Stimulated activated CD4-positive, alpha-beta T cell treated with anti-CD3 and anti-CD28 coated beads, Interleukin-1b, Interleukin-23, amount 100 ng/mL, for 24 hours (primary cell): ENCODE measurements at places on chromosomes 11 and 22.

DNA sequence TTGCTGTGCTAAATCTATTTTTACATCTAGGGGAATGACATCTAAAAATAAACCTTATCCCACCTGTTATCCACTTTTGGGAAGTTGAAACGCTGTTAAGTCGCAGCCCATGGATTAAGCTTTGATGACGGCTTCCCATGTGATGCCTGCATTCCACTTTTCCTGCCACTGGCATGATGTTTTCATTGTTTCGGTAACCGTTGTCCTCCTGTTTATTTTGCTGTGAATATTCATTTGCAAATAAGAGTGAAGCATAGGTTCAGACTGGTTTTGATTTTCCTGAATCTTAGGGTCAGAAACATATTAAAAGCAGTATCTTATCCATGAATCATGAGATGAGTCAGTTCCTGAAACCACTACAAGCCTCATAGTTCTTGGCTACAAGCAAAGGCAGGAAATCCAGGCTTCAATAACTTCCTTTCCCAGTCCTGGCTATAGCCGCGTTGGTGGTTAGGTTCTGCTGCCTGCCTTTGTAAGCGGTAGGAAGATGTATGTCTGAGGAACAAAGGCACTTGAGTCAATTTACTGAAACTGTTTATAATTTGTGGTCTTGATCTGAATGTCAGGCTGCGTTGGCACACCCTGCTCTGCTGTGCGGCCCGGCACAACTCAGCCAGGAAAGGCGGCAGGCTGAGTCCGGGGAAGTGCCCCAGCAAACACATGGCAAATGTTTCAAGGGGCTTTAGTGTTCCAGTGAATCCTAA is 19.4 kb downstream of the TEAD1 start:
- no peak for DNase-seq

GRCh38 chr11:116192509-116193210 is 580.1 kb downstream of the BUD13 start:
- DNase-seq, result no peak

DNA sequence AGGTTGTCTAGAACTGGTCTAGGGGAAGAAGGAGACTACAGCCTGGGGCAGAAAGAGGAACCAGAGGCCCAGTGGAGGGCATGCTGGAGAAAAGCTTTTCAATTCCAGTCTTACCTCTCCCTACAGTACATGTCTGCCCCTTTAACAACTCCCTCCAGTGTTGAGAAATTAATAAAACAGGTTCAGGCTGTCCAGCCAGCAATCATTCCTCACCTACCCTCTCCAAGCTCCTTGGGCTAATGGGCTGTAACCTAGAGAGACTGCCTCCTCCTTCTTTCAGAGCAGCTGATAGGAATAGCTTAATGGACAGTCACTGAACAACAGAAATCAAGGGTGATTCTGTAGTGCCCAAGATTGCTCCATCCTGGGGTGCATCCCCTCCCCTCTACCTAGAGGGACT is 8.8 kb downstream of the SLC35F2 start:
- DNase-seq, result no peak

DNA sequence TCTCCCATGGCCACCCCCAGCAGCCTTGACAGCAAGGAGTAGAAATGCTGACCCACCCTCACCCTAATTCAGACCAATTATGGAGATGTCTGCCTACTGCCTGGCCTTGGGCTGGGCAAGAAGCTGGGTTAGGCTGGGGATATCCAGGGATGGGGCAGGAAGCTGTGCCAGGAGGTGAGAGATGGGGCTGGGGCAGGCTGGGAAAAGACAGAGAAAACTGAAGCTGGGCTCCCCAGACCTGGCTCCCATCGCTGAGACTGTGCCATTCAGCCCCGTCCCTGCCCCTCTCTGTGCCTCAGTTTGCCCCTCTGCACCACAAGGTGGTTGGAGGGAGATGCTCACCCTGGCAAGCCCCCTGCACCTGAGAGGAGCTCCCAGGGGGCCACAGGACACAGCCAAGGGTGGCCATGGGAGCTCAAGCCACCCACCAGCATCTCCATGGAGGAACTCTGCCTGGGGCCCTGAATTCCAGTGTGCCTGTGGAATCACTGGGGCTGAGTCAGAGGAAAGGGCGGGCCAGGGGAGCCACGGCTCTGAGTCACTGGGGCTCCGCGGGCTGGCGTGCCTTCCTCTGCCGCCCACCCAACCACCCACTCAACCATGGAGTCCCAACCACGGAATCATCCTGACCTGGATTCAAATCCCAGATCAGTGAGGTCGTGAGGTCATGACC is 6.0 kb upstream of the CARD10 start:
- no peak for DNase-seq

DNA sequence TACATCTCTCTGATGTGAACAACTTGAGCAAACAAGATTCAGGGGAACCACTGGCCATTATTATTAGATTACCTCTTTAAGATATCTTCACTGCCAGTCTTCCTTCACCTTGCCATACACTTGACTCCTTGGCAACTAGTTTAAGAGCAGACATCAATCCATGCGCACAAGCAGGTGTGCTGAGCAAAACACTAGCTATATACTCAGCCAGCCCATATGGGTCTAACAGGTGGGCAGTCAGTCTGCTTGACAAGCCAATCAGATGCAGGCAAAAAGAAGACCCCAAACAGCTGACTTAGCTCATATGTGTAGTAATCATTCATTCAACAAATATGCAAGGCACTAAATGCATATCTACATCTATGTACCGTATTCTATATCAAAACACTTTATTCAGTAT is 101.2 kb downstream of the SIK3 start:
- no peak for DNase-seq

- DNase-seq, result peak; percentile 30
These were observed 31.8 kb downstream of the FAM118A start for GRCh38 chr22:45341498-45341897.

- DNase-seq, result no peak
These were observed 51.7 kb downstream of the BRD1 start for GRCh38 chr22:49775867-49776511.

DNA sequence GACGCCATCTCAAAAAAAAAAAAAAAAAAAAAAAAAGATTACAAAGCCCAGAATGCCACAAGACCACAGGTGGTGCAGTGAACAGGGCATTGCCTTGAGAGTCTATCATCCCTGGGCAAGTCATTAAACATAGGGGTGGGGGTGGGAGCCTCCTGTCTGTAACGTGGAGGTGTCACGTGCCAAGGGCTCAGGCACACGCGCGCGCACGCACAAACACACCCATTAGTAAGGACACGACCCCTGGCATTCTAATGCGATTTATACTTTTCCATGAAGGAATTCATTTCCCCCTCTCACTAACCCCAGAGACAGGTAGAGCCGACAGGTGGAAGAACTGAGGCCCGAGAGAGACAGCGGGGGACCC is 5.8 kb upstream of the GCAT start:
- no peak for DNase-seq

DNA sequence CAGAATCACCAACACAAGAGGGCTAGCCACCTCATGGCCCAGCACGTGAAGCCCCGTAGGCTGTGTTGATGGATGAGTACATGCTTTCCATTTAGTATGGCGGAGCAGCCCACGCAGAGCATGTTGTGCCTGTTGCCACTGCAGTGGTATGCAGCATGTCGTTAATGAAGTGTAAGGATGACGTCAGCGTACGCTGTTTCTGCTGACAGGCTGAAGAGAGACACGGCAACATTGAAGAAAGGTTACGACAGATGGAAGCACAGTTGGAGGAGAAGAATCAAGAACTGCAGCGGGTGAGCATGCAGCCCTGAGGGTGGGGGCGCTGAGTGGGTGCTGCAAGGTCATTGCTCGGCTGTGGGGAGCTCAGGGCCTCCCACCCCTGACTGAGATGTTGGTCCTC is 62.8 kb downstream of the PPFIA1 start:
- DNase-seq, result no peak

- no peak for DNase-seq
These were observed 4.2 kb upstream of the CTR9 start for GRCh38 chr11:10746871-10747270.

DNA sequence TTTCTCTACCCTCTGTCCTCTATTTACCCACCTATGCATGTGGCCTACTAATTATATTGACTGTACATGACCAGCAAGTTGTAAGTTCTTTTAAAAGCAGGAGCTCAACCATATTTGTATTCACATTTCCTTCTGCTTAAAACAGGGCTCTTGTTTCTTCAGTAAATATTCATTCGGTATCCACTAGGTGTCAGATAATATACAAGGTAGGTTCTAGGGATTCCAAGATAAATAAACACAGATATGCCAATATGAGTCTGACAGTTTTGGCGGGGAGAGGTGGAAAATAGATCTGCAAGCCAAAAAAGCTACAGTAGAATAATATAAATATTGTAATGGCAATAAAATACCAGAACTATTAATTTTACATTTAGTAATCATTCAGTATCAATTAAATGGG is 15.3 kb upstream of the RAB30 start:
- no peak for DNase-seq

GRCh38 chr22:46767249-46767985 is 5.0 kb downstream of the TBC1D22A start:
- no peak for DNase-seq

- no peak for DNase-seq
These were observed 24.3 kb downstream of the FAM118A start for GRCh38 chr22:45334068-45334467.

DNA sequence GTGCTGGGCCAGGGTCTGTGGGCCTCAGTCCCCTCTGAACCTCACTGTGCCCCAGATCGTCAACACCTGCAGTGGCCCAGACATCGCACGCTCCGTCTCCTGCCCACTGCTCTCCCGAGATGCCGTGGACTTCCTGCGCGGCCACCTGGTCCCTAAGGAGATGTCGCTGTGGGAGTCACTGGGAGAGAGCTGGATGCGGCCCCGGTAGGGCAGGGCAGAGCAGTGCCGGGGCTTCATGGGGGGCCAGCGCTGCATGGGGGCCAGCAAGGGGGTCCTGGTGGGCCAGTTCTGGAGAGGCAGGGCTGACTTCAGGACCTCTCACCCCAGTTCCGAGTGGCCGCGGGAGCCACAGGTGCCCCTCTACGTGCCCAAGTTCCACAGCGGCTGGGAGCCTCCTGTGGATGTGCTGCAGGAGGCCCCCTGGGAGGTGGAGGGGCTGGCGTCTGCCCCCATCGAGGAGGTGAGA is 16.3 kb downstream of the EPS8L2 start:
- no peak for DNase-seq

GRCh38 chr11:33769542-33769941 is 4.8 kb downstream of the FBXO3 start:
- DNase-seq, result no peak

- DNase-seq, result no peak
These were observed 24.7 kb downstream of the BTBD10 start for GRCh38 chr11:13438291-13438690.

DNA sequence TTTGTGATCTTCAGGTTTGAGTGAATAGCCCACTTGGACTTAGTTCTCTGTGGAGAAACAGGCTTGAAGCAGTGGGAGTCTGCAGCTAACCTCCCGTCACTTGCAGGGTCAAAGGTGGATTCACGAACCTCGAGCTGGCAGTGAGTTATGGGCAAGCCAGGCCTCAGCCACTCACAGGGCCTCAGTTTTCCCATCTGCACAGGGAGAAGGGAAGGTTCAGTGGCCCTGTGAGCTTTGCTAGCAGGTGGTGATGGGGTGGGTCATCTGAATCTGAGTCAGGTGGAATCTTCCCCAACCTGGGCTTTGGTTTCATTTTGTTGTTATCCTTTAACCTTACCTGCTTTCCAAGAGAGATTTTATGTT is 86.6 kb upstream of the GRIK4 start:
- DNase-seq, result no peak

GRCh38 chr11:79441461-79441875 is 638 bp upstream of the TENM4 start:
- DNase-seq, result no peak

DNA sequence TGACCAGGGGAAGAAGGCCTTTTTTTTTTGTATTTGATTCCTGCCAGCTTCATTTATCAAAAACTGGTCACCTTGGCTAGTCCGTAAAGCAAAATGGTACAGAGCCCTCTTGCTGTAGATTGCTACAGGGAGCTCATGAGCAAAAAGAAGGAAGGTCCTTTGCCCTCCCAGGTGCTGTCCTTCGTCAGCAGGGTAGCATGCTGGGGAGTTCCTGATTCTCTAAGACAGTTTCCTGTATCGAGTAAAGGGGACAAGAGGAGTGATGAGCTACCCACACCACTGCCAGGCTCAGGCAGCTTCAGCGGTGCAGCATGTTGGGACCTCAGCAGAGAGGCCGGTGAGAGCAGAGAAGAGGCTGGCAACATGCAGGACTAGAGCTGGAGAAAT is 67.8 kb upstream of the CSNK2A3 start:
- DNase-seq, result no peak

DNA sequence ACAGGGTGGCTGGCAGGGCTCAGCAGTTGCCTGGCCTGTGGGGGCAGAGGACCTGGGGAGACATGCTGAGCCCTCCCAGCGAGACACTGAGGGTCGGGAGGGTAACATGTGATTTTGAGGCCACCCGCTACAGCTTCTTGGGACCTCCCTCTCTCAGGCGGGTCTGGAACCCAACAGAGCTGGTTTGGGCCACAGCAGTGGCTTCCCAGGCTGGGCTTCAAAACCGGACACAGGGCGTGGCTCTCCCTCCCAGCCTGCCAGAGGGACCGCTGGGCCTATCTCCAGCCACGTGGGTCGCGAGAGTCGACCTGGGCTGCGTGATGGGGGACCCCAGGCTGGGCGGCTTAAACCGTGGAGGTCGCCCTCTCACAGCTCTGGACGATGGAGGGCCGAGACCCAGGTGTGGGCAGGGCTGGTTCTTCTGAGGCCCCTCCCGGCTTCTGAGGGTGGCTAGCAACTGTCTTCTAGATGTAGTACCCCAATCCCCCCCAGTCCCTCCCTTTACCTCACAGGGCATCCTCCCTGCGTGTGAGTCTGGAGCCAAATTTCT is 91.7 kb downstream of the KCNQ1 start:
- no peak for DNase-seq

- DNase-seq, result no peak
These were observed 203.8 kb upstream of the TMEM45B start for GRCh38 chr11:129611661-129612446.

GRCh38 chr11:78248903-78249302 is 60.2 kb downstream of the USP35 start:
- DNase-seq, result no peak

DNA sequence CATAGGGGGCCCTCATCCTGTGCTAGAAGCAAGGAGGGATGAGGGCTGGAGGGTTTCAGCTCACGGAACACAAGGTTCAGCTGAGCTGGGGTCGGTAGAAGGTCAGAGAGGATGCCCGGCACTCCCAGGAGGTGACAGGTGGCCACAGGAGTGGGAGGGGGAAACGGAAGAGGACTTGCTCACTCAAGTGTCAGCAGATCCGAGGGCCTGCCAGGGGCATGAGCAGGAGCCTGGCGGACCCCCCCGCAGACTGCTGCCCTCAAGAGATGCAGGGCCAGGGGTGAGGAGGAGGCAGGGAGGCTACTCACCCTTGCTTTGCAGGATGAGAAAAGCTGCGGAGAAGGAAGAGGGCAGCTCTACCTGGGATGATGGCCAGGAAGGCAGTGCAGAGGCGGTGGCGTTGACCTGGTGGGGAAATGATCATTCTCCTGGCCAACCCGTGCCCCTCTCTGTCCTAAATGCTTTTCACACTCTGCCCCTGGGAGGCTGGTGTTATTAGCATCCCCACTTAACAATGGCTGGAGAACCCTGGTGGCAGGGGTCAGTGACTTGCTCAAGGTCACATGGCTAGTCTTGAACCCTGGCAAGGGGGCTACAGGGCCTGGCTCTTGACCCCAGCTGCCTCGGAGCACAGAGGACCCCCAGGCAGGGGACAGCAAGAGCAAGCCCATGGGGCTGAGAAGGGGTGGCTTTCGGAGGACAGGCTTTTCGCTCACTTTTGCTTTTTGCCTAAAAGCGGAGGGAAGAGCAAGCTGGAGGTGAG is 30.1 kb upstream of the CSNK1E start:
- DNase-seq, result no peak

GRCh38 chr11:46308631-46309419 is 31.4 kb downstream of the CREB3L1 start:
- DNase-seq, result no peak
